ENCODE measurements at places on chromosomes 1 and 21.

GRCh38 chr1:113855630-113856400 lies 15.7 kb downstream of the PTPN22 start:
- no peak for DNase-seq

DNA sequence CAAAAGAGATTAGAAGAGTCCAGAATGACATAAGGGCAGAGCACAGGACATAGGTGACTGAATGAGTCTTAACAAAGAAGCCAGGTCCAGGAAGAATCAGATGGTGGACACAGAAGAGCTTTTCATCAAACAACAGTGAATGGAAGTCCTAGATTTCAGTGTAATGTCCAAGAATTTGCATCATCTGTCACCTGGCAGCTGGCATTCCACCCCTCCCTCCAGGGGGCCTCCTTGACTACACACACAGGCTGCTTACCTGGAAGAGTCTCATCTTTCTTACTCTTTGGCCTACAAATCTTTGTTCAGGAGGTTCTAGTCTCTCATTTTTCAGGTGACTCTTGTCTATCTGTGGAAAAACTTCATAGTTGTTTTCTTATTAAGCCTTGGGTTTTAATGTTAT lies 36.2 kb downstream of the GORAB start:
- no peak for DNase-seq

- DNase-seq, result no peak
Measured at GRCh38 chr1:201450721-201451291, 18.2 kb downstream of the PHLDA3 start.

DNA sequence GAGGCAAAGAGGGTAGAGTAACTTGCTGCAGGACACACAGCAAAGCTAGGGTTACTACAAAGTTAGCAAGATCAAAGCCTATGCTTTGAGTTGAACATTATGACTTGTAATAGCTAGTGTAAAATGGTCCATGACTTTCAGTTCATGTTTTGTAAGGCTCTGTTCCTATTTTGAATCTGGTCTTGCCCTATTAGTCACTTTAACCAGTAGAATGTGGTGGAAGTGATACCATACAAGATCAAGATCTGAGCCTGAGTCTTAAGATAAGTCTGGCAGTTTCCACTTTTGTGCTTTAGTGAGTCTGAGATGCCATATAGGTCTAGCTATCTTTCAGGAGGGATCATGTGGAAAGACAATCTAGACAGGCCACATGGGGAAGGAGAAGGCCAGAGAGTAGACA lies 282.1 kb upstream of the BRINP3 start:
- no peak for DNase-seq

GRCh38 chr1:192639607-192640368 lies 3.8 kb downstream of the RGS13 start:
- no peak for DNase-seq

Data from activated CD4-positive, alpha-beta memory T cell treated with anti-CD3 and anti-CD28 coated beads for 36 hours (primary cell).